ENCODE measurements at places on chromosomes 11 and 22. TPM values are rescaled to one million over a fixed set of nuclear protein-coding genes. Genes with fewer than 3 reads are reported as not detected.

- no peak for DNase-seq
- H3K36me3 ChIP-seq = no peaks in the 10 kb centered on the region
- no peak overlapping the region for H3K4me3 ChIP-seq
- no peak overlapping the region for H3K27ac ChIP-seq
- H3K4me1 ChIP-seq = no peaks in the 10 kb centered on the region
- H3K27me3 ChIP-seq = no peaks in the 10 kb centered on the region
These were observed 7.4 kb downstream of the IGLL5 start for GRCh38 chr22:22894740-22895731.

The DAGLA gene
- total RNA-seq = 5.4 TPM

The PATE4 gene
- total RNA-seq = not detected

The CD3E gene
- total RNA-seq = not detected
